ENCODE measurements at places on chromosomes 5 and 9. TPM values are rescaled to one million over a fixed set of nuclear protein-coding genes. Genes with fewer than 3 reads are reported as not detected.

CTXN3 gene
- total RNA-seq: not detected

TMEM232 gene
- 0.24 TPM for total RNA-seq

LYSMD3 gene
- 11.1 TPM for total RNA-seq

FAM200C gene
- total RNA-seq: 2.7 TPM

PFN3 gene
- total RNA-seq: not detected

LRRC19 gene
- not detected for total RNA-seq

CCDC192 gene
- total RNA-seq: not detected

PHF24 gene
- 0.07 TPM for total RNA-seq

PCDHB6 gene
- 1.1 TPM for total RNA-seq

AFAP1L1 gene
- 5.2 TPM for total RNA-seq

FSD1L gene
- total RNA-seq: 3.2 TPM

MAP1B gene
- 45.2 TPM for total RNA-seq

SQSTM1 gene
- total RNA-seq: 1,364 TPM

CERCAM gene
- total RNA-seq: 36.1 TPM

SPIN1 gene
- total RNA-seq: 37.5 TPM

ZNF879 gene
- total RNA-seq: 0.39 TPM
